AG08395 (cell line): ENCODE measurements at places on chromosomes 4 and X.

GRCh38 chr4:48779095-48779997 lies 733 bp downstream of the FRYL start:
- peak; percentile 45 for DNase-seq

GRCh38 chr4:22129454-22130029 lies 181.0 kb upstream of the KCNIP4 start:
- peak; percentile 1 for DNase-seq

GRCh38 chr4:161457311-161457710 lies 706.5 kb downstream of the FSTL5 start:
- no peak for DNase-seq

DNA sequence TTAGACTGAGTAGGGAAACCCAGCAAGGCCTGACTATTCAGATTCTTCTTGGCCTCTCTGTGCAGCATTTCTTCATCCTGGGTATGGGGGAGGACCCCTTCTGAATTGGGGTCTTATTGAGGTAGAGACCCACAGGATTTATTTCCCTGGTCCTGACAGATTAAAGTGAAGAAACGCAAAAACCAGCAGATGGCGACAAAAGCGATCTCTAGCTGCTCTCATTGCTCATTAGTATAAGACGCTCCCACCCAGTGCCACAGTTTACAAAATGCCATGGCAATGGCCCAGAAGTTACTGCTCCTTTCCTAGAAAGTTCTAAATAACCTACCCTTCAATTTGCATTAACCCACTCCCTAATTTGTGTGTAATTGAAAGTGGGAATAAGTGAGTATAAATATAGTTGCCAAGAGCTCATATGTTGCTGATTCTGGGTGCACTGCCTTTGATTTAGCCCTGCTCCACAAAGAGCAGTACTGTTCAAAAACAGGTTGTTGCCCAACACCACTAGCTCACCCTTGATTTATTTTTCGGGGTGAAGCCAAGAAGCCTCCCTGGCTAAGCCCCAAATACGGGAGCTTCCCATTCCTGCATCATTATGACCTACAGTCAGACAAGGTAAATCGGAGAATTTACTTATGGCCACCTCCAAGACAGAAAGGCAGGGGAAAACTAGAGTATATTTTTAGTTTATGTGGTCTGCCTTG lies 3.7 kb upstream of the BEX4 start:
- DNase-seq, result peak; percentile 43

- DNase-seq, result no peak
These were observed 334.5 kb upstream of the PCDH7 start for GRCh38 chr4:30385650-30386049.

DNA sequence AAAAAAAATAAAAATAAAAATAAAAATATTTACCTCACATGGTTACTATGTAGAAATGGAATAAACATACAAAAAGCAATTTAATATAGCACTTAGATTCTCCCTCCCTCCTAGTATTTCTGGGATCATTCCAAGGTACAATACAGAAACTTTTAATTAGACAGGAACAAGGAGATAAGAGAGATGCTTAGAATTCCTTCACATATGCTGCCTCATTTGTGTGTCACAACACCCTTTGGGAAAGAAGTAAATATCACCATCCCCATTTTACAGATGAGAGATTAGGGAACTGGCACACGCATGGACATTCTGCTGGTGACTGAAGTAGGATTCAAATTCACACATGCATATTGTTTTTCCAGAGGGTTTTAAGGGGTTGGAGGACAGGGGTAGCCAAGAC lies 164.2 kb downstream of the APBB2 start:
- DNase-seq, result no peak

- DNase-seq, result no peak
These were observed 121.5 kb downstream of the RAPGEF2 start for GRCh38 chr4:159224408-159224807.

GRCh38 chrX:137428221-137428661 lies 137.7 kb upstream of the ZIC3 start:
- DNase-seq, result no peak

GRCh38 chrX:46912603-46913491 lies 626 bp downstream of the JADE3 start:
- peak; percentile 43 for DNase-seq

DNA sequence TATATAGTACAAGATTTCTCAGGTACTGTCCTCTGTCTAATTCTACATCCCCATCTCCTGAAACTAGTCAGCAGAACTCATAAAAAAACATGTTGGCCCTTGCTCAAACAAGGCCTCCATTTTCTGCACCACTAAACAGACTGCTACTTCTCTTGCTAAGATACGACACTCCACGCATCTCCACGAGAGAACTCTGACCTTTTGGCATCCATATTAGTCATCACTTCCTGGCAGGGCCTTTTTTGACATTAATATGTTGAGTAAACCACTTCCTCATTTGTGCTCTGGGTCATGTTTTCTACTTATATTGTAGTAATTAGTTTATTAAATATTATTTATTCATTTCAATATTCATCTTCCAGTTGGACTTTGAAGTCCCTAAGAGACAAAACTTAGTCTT lies 65.6 kb downstream of the DCAF8L1 start:
- DNase-seq, result no peak

- no peak for DNase-seq
These were observed 80.1 kb upstream of the LRPAP1 start for GRCh38 chr4:3612281-3612680.

- DNase-seq, result no peak
These were observed 1.7 kb downstream of the DOCK11 start for GRCh38 chrX:118497180-118497818.

DNA sequence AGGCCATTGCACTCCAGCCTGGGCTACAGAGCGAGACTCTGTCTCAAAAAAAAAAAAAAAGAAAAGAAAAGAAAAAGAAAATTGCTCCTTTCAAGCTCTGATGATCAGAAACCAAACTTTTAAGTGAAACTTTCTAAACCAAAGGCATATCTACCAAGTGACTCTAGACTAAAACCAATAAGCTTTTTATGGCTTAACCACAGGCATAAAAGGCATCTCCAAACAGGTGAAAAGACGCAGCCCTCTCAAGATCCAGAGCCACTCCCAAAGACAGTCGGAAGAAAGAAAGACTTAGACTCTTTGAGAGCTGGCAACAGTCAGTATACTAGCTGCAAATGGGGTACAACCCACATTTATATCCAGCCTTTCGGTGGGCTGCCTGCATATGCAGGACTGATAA lies 117.1 kb upstream of the AP1S2 start:
- no peak for DNase-seq

GRCh38 chrX:121455890-121456289 lies 408.5 kb downstream of the GLUD2 start:
- no peak for DNase-seq

- no peak for DNase-seq
These were observed 26.8 kb downstream of the ATP7A start for GRCh38 chrX:77937291-77937690.

- no peak for DNase-seq
These were observed 65.3 kb downstream of the NYX start for GRCh38 chrX:41512394-41512793.

- DNase-seq, result peak; percentile 61
These were observed 171.9 kb upstream of the GALNT7 start for GRCh38 chr4:172996571-172997216.

DNA sequence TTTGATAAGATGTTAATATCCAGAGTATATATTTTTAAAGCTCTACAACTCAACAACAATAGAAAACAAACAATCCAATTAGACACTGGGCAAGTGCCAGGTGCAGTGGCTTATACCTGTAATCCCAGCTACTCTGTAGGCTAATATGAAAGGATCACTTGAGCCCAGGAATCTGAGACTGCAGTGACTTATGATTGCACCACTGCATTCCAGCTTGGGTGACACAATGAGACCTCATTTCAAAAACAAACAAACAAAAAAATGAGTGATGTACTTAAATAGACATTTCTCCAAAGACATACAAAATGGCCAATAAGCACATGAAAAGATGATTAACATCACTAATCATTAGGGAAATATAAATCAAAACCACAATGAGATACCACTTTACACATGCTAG lies 356.8 kb upstream of the PCDH10 start:
- no peak for DNase-seq

DNA sequence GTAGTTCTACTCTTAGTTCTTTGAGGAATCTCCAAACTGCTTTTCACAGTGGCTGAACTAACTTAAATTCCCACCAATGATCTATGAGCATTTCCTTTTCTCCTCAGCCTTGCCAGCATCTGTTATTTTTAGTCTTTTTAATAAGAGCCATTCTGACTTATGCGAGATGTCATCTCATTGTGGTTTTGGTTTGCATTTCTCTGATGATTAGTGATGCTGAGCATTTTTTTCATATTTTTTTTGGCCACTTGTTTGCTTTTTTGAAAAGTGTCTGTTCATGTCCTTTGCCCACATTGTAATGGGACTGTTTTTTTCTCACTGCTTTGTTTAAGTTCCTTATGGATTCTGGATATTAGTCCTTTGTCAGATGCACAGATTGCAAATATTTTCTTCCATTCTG lies 21.5 kb upstream of the PHKA1 start:
- no peak for DNase-seq

DNA sequence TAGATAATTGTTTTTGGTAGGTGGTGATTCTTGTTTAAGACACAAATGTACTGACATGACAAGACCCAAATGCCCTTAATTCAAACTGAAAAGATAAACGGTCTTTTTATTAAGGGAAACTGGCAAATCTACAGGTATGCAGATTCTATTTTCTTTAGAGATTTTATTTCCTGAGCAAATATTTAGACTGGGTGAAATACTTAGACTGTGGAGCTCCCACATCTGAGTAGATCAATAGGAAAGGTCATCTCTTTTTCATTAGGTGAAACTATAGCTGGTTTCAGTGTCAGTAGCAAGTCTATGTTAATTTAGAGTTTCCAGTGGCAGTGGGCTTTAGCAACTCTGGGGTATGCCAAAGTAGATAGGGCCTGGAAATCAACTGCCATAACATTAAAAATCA lies 446.7 kb downstream of the FSTL5 start:
- DNase-seq, result no peak

DNA sequence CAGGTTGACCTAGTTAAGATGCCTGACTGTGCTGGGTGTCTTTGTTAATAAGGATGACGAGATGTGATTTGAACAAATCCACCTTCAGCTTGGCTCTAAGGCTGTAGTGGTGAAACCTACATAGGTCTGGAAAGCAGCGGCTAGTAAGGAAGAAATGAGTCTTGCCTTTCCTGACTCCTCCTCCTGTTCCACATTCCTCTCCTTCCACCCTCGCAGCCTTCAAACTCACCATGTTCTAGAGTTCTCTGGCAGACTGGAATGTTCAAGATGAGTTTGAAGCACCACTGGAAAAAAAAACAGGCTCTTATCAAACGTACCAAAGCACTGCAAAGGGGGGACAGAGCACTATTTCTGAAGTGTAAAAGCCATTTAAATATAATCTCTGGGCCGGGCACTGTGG lies 395.4 kb downstream of the BMPR1B start:
- DNase-seq, result no peak

GRCh38 chr4:1009542-1010394 lies 1.7 kb upstream of the FGFRL1 start:
- peak; percentile 91 for DNase-seq

DNA sequence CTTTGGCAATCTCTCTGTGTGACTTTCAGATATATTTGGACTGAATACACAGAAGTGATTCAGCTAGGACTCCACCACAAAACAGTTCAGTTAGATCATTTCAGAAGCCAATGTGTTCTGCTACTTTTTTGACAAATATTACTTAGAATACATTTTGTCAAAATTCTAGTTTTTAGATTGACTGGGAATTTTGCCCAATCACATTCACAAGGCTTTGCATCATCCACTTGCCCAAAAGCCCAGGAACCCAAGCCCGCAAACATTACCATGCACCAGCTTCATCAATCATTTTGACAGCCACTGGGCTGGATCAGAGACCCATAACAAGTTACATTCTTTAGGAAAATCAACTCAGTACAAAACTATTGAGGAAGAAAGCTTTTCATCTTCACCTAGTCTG lies 256.6 kb upstream of the NDST3 start:
- no peak for DNase-seq

GRCh38 chrX:39796856-39797255 lies 300.9 kb downstream of the BCOR start:
- DNase-seq, result no peak

DNA sequence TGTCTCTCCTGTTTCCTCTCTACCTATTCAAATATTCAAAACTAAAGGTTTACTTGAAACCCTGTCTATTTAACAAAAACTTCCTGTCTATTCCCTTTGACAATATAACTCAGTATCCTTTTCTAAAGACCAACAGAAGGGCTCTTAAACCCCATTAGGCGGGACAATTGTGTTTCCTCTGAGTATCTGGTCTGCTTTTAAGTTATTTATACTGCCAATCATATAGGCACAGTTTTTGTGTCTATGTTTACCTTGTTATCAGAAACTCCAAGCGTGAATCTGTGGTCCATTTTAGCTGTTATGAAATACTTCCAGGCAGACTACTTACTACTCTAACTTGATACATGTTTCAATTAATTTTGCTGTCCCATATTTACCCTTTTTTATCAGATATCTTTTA lies 350.0 kb upstream of the CTSO start:
- DNase-seq, result no peak

DNA sequence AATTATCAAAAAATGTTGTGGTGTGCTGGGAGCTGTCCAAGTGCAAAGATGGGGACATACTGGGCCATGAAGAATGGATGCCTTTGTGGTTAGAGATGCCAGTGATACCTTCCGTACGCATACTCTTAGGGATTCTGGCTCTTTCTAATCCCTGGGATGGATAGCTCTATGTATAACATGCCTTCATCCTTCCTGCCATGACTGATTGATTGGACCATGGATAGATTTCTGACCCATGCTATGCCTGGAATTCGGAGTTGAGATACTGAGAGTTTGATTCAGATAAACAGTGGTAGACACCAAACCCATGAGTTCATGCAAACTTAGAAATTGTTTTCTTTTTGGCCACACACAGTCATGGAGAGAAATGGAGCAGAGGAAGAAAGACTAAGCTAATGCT lies 147.2 kb upstream of the WDFY3 start:
- DNase-seq, result no peak

- DNase-seq, result peak; percentile 65
These were observed 71.6 kb upstream of the MAB21L2 start for GRCh38 chr4:150510176-150510865.

DNA sequence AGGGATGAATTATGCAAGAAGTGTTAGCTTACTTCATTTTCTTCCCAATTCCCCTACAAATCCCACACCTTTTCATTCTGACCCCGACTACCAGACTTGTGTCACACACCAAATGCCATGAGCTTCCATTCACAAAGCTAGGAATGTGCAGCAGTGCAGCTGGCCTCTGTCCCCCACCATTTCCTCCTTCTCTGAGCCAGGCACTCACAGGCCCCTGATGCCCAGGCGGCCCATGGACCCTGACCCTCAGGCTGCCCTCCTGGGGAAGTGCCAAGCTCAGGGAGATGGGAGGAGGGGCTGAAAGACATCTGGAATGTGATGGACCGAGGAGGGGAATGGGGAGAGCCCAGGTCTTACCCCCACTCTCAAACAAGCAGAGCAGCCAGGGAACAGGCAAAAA lies 67.0 kb upstream of the BCOR start:
- DNase-seq, result no peak

- no peak for DNase-seq
These were observed 297.5 kb upstream of the KLF3 start for GRCh38 chr4:38366456-38366855.
